ENCODE measurements at places on chromosomes 4 and X.

DNA sequence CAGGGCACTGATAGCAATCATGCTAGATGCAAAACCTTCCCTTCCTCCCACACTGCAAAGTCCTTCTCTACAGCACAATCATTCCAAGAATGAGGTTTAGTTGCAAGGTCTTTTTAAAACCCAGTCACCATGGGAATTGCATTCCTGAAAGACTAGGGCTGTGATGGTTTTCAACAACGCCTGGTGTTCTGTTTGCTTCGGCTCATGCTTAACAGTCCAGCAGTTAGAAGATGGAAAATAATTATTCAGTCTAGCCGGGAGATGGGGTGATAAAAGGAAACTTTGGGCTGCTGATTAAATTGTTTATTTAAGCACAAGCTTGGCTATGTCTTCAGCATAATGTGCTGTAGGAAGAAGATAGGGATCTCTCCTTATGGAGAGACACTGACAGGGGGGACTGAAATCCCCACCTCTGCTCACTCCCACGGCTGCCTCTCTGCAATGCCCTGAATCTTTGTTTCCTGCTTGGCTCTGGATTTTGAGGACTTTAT lies 211.4 kb downstream of the MID1IP1 start:
- DNase-seq: no peak

DNA sequence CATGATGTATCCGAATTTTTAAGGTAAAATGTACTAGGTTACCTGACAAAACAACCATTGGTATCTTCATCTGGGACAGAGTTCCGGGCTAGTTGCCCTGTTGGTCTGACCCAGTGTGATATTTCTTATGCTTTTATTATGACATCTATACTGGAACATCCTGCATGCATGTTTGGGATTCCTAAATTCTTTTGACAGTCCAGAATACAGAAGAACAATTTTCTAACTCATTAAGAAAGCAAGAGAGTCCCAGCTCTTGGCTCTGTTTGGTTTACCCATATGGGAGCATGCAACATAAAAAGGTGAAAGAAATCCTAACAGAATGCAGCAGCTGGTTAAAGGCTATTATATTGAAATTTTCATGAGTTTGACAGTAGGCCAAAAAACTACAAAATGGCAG lies 247.7 kb upstream of the FTHL17 start:
- no peak for DNase-seq

DNA sequence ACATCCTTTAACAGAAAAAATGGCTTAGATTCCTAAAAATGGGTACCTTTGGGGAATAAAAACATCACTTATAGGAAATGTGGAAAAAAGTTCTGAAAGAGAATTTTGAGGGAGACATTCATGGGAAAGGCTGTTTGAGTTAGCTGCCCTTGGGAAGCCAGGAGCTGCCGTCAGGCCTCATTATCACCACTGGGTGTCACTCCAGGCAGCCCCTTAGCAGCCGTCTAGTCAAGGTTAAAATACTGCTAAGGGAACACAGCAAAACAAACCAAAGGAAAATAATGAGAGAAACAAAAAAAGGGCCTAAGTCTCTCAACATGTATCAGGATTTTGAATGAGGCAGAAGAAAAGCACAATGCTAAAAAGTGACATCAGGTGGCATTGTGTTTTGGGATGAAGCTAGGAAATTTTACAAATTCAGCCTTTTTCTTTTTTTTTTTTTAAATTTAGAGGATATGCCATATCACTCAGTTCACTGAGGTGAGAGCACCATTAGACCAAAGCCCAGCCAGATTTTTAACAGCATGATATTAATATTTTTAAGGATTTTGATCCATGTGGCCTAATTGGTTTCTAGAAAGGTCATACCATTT lies 235.3 kb downstream of the GPAT3 start:
- no peak for DNase-seq

DNA sequence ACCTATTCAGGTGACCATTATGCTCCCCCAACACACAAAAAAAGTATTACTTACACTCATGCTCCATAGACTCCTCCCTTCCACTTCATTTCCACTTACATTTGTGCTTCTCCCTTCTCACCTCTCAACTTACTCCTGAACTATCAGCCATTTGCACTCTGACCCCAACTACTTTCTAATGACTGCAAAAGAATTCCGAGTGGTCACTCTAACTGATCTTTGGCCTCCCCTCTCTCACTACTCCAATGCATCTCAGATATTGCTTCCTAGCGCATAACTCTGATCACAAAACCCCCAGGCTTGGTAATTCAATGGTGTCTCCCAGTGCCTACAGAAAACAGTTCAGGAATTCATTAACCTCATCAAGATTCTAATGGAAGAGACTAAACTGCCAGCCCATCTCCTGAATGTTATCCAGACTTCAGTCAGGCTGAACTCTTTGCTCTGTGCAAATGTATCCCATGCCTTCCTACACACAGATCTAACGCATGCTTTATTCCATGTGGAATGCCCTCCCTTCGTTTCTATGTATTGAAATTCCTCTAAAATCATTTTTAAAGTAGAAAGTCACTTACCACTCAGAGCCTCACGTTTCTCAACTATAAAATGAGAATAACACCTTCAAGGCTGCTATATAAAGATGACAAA lies 61.1 kb downstream of the FRYL start:
- DNase-seq: no peak

DNA sequence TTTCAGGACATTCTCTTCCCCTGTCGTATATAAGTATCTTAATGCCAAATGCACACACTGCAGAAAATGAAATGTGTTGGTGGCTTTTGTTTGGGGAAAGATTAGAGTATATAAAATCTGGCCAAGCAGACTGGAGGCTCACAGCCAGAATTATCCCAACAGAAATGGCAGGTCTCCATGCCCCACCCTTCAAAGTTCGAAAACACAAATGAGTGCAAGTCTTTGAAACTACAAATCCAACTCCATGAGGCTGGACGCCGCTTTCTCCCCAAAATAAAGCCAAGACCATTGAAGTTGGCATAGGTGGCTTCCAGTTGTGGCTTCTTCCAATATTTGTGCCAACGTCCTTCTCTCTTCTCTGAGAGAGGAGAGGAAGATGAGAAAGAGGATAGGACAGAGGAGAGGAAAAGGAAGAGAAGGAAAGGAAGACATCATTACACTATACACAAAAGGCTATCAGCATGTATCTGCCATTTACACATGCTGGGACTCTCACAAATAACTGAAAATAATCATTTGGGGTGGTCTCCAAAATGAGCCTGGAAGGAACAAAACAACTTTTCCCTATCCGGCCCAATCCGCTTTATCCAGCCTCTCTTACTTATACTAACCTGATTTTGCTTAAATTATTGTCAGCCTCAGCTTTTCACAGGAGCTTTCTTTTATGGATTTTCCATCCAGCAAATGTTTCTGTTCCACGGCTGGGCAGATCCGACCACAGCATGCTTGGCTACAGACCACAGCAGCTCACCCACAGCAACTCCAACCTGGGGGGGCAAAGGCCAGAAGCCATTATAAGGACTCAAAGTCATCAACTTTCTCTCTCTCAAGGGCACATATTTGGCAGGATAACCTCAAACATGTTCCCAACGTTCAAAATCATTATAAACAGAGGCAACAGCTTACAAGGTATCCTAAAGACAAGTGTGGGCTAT lies 71.7 kb downstream of the APBB2 start:
- no peak for DNase-seq

DNA sequence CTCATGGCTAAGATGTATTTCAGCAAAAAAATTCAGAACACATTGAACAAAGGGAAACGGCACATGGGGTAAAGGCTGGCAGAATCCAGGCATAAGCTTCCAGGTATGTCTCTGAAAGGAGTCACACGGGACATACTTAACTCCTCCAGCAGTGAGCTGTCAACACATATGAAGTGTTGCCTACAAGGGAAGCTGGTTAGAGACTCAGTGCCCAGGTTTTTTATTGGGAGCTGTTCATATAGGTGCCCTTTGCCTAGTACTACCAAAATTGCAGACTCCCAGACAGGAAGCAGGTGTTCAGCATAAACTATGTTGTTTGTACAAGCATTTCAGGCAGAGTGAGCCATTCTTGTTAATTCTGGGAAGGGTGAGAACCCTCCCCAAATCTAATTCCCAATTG lies 77.4 kb upstream of the PUDP start:
- no peak for DNase-seq

GRCh38 chr4:53235547-53235946 lies 130.3 kb downstream of the SCFD2 start:
- no peak for DNase-seq

- DNase-seq: no peak
Measured at GRCh38 chr4:102553982-102554381, 52.8 kb downstream of the NFKB1 start.

DNA sequence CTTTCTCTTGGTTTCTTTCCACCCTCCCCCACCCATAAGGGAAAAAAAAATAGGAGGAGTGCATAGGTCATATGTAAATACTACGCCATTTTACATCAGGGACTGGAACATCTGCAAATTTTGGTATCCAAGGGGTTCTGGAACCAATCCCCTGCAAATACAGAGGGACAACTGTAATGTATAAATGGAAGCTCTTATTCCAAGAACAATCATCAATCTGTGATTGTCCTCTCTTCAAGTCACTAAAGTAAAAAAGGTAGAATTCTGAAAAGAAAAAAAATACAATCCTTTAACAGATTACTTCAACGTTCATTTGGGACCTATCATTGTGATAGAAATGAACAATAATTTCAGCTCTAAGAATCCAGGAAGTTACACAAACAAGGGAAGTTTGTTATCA lies 13.6 kb downstream of the PPA2 start:
- DNase-seq: no peak

- DNase-seq: no peak
Measured at GRCh38 chr4:41433361-41433760, 104.6 kb upstream of the LIMCH1 start.

DNA sequence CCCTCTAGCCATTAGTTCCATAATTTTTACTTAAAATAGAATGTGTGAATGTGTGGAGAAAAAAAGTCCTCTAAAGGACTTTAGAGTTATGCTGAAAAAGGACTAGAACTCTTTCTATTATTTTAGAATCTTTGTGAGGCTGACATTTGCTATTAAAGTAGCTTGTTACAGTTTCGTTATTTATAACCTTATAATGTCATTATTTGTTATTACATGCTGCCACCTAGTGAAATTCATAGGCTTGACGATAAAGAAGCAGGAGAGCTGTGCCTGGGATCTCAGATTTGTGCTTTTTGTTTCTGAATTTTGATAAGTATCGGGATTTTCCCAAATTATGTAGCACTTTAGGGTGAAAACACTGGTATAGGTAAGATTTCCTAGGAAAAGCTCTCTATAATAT lies 38.5 kb upstream of the TAPT1 start:
- DNase-seq: no peak

DNA sequence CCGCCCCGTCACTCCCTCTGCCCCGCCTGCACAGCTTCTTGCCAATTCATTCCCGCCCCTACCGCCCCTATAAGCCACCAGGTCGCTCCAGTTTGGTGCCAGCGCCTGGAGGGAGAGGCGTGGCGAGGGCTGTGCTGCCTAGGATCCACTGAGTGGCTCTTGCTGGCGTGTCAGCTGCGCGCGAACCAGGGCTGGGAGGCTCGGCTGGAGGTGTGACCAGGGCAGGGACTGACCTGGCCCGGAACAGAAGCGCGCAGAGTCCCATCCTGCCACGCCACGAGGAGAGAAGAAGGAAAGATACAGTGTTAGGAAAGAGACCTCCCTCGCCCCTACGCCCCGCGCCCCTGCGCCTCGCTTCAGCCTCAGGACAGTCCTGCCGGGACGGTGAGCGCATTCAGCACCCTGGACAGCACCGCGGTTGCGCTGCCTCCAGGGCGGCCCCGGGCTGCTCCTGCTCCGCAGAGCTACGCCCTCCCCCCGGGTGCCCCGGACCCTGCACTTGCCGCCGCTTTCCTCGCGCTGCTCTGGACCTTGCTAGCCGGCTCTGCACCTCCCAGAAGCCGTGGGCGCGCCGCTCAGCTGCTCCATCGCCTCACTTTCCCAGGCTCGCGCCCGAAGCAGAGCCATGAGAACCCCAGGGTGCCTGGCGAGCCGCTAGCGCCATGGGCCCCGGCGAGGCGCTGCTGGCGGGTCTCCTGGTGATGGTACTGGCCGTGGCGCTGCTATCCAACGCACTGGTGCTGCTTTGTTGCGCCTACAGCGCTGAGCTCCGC lies at the start of gene GPR78:
Gene GPR78 (plus strand): TSS at position 72 of the 773 bp plus-strand sequence. CDS start 591 bp downstream, at position 663.
- no peak for DNase-seq

DNA sequence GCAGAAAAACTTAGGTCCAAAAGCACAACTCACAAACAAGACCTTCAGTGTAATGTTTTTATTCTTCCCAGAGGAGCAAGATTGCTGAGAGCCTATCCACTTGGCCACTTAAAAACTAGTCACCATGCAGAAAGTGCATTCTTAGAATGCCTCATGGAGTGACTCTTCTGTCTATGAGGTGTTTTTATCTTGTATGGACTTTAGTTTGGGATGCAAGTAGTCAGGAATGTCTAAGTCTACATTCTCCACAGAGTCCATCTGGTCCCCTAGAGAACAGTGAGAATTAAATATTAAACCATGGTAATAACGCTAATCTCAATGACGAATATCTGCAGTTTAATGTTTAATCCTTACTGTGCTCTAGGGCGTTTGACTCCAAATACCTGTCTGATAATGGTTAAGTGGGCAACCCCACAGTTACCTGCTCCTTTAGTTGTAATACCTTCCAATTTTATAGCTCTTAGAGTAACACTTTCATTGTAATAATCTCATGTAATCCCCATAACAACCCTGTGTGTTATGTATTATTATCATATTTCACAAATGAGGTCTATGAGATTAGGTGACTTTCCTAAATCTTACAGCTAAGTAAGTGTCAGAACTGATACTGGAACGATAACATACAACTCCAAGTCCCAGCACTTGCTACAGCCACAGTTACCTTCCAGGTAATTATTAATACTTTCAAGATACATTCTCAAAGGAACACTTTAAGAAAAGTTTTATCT lies 235.6 kb upstream of the JADE1 start:
- DNase-seq: no peak

DNA sequence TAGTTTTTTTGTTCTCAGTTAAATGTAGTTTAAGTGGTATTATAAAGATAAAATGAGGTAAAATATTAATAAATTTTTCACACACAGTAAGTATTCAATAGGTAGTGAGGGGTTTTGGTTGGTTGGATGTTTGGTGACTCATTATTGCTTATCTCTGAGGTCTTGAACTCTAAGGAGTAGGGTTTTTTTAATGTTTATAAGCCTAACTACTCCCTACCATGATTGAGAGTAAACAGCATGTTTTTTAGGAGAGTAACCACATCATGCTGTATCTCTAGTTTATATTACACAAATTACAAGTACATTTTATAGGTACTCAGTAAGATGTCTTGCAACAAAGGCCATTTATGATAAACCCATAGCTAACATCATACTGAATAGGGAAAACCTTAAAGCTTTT lies 181.6 kb downstream of the MAPK10 start:
- DNase-seq: no peak

Measured in effector memory CD8-positive, alpha-beta T cell (primary cell).